Activated CD4-positive, alpha-beta T cell treated with anti-CD3 and anti-CD28 coated beads, Interleukin-2, amount 50 U/mL, for 1 hour (primary cell): ENCODE measurements at places on chromosomes 3 and 15.

- DNase-seq, result no peak
Observed at GRCh38 chr3:49161808-49162530, 4.2 kb downstream of the CCDC71 start.

- no peak for DNase-seq
Observed at GRCh38 chr3:18007980-18008379, 265.5 kb upstream of the TBC1D5 start.

DNA sequence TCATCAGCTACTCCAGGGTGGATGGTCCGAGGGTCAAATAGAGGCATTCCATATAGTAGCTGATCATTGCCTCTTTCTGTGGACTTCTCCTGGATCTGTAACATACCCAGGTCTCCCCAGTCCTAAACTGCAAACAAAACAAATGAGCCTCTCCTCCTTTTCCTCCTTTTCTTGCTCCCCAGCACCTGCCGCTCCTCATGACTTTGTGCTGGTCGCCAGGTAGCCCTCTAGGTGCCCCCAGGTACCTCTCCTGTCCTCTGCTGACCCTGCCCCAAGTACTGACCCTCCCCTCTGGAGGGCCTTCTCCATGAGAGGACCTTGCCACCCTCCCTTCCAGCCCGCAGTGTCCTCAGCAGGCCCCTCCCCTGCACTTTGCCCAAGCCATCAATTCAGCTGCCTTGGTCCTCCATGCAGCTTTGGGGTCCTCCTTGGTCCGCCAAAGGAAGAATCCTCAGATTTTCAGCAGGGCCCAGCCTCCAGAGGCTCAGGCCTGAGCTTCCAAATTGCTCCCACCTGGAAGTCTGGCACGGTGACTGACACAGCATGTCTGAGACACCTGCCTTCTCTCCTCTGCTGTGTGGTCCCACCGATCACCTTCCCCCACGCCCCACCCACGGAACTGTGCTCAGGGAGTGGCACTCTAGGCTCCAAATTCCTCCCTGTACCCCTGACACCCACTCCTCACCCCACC is 111.0 kb downstream of the LRRK1 start:
- DNase-seq, result no peak

DNA sequence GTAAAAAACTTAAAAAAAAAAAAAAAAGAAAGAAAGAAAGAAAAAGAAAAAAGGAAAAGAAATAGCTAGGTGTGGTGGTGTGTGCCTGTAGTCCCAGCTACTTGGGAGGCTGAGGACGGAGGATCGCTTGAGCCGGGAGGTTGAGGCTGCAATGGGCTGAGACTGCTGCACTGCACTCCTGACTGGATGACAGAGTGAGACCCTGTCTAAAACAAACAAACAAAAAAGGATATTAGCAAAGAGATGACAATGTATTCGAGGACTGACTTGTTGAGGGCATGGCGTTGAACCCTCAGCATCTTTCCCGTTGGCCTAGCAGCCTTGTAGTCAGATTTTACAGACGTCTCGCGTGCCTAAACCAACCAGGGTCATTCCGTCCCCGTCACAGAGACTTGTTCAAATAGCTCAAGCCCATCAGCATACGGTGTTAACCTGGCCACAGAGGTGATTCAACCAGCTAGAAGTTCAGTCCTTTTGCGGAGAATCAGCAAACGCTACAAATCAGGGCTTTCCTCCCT is 528 bp upstream of the NIT2 start:
- DNase-seq, result no peak

GRCh38 chr15:87450314-87450713 is 806.2 kb downstream of the NTRK3 start:
- no peak for DNase-seq

DNA sequence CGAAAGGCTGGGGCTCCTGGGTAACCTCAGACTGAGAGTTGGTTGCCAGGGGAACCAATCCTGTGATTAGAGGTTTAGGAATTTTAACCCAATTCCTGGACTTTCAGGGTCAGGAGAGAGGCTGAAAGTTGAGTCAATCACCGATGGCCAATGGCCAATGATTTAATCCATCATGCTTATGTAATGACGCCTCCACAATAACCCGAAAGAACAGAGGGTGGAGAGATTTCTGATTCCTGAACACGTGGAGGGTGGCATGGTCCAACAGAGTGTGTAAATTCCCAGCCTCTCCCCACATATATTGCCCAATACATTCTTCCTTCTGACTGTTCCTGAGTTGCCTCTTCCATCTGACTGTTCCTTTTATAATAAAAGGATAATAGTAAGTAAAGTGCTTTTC is 137.2 kb upstream of the CBLB start:
- no peak for DNase-seq

DNA sequence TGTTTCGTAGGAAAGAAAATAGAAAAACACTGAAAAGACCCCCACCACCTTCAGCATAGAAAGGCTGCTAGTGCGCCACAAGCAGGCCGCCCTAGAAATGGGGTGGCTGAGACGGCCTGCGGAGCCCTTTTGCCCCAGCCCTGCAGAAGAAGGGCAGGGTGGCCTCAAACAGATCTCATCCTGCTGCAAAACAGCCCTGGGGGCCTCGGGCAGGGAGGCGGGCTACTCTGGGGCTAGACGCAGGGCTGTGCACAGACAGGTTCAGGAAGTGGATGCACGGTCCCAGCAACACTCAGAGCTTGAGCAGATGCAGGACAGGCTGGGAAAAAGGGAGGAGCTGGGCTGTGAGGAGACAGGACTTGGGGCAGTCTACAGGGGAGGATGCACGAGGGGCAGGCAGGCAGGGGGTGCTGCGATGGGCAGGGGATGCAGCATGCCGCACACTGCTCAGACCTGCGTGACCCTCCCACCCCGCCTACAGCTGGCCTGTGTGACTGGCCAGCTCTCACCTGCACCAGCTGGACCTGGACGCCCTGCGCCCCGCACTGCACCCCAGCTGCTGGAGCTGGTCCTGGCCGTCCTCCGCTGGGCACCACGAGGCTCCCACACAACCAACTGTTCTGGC is 34.3 kb downstream of the ZXDC start:
- DNase-seq, result no peak

- no peak for DNase-seq
Observed at GRCh38 chr3:47376393-47376792, 4.4 kb upstream of the PTPN23 start.

GRCh38 chr3:66392966-66393332 is 107.9 kb downstream of the LRIG1 start:
- no peak for DNase-seq
